Posterior vena cava (tissue), 2 donors: ENCODE measurements at places on chromosomes 5 and 9. TPM values are rescaled to one million over a fixed set of nuclear protein-coding genes. Genes with fewer than 3 reads are reported as not detected.

DNA sequence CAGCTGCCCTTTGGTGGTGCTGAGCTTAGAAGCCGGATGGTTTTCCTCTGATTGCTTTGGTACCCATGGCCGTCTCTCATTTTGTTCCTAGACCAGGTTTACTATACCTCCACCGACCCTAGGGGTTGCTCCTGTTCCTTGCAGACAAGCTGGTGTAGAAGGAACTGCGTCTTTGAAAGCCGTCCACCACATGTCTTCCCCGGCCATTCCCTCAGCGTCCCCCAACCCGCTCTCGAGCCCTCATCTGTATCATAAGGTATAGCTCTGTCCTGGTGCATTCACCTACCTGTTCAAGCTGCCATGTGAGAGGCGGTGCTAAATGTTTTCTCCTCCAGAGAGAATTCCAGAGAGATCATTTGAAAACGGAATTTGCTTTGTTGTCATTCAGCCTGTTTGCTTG, 39.5 kb downstream of the TENT4A start:
- DNase-seq: peak; percentile 50

GRCh38 chr9:112193572-112194288, 18.6 kb upstream of the SUSD1 start:
- DNase-seq: no peak

DNA sequence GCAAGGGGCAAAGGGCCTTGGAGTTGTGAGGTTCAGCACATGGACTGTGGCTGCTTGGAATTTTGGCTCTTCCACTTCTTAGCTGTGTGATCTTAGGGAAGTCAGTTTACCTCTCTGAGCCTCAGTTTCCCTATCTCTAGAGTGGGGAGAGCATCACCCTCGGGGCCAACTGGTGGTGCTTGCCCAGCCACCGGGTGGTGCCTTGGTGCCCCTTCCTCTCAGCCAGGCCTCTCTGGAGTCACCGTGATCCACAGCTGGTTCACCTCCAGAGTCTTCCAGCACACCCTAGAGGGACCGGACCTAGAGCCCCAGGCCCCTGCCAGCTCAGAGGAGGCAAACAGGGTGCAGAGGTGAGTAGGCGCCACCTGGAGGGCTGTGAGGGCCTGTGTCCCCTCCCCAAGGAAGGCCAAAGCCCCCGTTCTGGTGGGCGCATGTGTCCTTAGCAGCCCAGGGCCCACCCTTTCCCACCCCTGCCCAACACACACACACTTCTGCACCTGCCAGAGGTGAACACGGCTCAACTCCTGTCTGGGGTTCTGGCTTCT, 7.7 kb downstream of the ADGRD2 start:
- DNase-seq: peak; percentile 58

- no peak for DNase-seq
These were observed 30.6 kb upstream of the SPINK5 start for GRCh38 chr5:148033134-148033533.

- no peak for DNase-seq
These were observed 44.1 kb upstream of the GALNT10 start for GRCh38 chr5:154146409-154146808.

PPP3R2 gene
- not detected for total RNA-seq

SPINK1 gene
- not detected for total RNA-seq

ORM1 gene
- total RNA-seq: not detected
